ENCODE measurements at places on chromosomes 7 and 10.

DNA sequence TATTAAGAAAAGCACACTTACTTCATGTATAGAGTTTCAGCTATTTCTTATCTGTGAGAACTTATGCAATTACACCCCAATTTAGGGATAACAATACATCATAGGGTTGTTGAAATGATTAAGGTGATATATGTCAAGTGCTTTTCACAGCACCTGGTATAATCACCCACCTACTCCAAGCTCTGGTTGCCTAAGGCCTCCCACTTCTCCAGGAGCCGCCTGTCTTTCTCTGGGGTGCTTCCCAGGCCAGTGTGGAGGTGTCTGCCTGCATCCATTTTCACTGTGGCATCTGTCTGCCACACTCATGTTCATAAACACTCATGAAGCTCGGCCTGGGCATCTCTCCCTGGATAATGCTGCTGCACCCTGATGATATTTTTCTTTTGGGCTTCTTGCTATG lies 250.3 kb downstream of the STK31 start:
- no peak for DNase-seq

- no peak for DNase-seq
Observed at GRCh38 chr7:26590709-26591108, 273.7 kb downstream of the SKAP2 start.

- peak; percentile 52 for DNase-seq
Observed at GRCh38 chr7:140214075-140214684, 37.4 kb upstream of the KDM7A start.

DNA sequence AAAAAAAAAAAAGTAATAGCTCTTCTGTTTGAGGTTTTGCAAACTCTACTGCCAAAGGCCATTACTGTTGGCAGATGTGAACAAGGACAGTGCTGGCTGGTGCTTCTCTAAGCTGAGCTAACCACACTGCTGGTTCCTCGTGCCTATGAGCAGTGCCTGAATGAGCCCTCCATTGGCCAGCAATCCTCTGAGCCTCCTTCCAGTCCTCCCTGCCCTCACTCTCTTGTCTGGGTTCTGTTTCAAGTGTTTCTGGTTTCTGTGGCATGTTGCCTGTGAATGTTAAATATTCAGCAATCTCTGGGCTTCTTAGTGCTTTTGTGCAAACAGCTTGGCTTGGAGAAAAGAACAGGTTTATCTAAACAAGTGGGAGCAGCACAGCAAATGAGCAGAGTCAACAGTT lies 161.3 kb upstream of the AUTS2 start:
- DNase-seq: peak; percentile 28

- no peak for DNase-seq
Observed at GRCh38 chr7:78074713-78075112, 276.1 kb downstream of the PHTF2 start.

- DNase-seq: peak; percentile 74
Observed at GRCh38 chr7:116305485-116306408, 95.4 kb downstream of the TES start.

GRCh38 chr7:20624666-20625385 lies 9.4 kb downstream of the ABCB5 start:
- no peak for DNase-seq

DNA sequence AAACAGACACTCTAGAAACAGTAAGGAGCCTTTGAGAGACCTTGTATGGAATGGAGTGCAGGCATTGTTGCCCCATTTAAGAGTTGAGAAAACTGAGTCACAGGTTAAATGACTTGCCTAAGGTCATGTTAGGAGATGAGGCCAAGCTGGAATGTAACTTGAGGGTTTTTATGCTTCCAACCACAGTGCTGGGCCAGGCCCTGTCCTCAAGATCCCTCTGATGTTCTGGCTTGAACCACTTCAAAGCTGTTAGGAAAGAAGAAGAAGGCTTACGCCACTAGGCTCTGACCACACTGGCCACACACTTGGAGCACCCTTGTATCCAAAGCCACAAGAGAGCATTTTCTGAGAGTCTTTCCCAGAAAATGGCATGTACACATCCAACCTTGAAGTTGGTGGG lies 42.7 kb downstream of the PLAU start:
- peak; percentile 91 for DNase-seq

- peak; percentile 45 for DNase-seq
Observed at GRCh38 chr7:92835851-92836488, 403 bp downstream of the CDK6 start.

DNA sequence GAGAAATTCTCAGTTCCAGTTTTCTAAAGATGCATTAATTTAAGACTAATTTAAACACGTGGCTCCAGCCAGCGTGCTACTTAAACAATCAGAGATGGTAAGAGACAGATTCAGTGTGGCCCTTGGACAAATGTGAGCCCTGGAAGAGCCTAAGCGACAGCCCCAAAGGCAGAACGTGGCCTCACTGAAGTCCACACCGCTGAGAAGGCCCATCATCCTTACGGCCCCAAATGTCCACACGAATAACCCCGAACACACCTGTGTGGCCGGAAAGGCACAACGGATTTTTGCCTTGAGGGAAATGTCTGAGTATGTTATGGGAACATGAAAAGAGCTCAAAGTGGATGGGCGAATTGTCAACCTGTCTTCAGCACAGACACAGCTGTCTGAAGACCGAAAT lies 3.2 kb downstream of the COX19 start:
- DNase-seq: no peak

DNA sequence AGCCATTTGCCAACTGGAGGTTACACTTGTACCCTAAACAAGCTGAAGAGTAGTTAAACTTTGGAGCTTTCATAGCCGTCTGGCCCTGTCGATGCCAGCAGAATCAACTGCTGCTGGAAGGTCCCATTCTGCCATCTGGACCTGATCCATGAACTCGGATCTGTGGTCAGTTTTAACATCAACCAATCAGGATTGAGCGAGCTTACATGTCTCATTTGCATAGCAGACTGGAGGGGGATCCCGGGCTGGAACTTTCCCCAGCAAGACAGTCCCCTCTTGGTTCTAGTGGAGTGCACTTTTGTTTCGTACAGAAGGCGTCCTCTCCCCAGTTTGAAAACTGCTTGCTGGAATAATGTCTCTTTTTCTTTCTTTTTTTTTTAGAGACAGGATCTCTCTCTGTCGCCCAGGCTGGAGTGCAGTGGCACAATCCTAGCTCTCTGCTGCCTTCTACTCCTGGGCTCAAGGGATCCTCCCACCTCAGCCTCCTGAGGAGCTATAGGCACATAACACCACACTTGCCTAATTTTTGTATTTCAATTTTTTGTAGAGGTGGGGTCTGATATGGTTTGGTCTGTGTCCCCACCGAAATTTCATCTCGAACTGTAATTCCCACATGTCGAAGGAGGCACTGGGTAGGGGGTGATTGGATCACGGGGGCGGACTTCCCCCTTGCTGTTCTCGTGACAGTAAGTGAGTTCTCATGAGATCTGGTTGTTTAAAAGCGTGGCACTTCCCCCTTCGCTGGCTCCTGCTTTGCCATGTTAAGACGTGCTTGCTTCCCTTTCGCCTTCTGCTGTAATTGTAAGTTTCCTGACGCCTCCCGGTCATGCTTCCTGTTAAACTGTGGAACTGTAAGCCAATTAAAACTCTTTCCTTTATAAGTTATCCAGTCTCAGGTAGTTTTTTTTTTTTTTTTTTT lies 42.8 kb upstream of the SEPHS1 start:
- no peak for DNase-seq

GRCh38 chr7:49771427-49772176 lies 1.8 kb upstream of the VWC2 start:
- no peak for DNase-seq

GRCh38 chr10:80201608-80202141 lies 3.7 kb downstream of the ANXA11 start:
- no peak for DNase-seq

GRCh38 chr7:22996470-22996869 lies 17.5 kb downstream of the HYCC1 start:
- no peak for DNase-seq

GRCh38 chr7:25117226-25118047 lies 7.6 kb downstream of the CYCS start:
- DNase-seq: no peak

GRCh38 chr10:5165738-5166137 lies 19.2 kb downstream of the AKR1C8 start:
- DNase-seq: peak; percentile 0

GRCh38 chr7:118325450-118325808 lies 100.9 kb downstream of the ANKRD7 start:
- no peak for DNase-seq

DNA sequence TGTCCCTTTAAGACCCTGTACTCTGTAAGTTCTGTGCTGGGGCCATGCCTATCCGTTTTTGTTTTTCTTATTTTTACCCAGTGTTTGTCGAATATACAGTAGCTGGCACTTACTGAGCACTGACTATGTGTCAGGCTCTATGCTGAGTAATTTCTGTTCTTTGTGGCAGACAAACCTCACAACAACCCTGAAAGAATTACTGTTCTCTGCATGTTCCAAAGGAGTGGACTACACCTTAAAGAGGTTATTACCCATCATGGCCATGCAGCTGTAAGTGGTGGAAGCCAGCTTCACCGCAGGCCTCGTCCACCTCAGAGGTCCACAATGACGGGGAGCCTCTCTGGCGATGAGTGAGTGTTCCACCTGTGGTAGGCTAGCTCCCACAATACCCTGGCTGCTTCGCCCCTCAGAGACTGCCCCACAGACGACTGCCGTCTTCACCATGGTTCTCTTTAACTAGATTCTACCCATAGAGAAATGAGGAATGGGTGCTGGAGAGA lies 30.1 kb upstream of the RBM20 start:
- no peak for DNase-seq

- no peak for DNase-seq
Observed at GRCh38 chr7:112537822-112538387, 57.1 kb downstream of the LSMEM1 start.

- peak; percentile 83 for DNase-seq
Observed at GRCh38 chr7:28732071-28732869, 225.9 kb downstream of the TRIL start.

DNA sequence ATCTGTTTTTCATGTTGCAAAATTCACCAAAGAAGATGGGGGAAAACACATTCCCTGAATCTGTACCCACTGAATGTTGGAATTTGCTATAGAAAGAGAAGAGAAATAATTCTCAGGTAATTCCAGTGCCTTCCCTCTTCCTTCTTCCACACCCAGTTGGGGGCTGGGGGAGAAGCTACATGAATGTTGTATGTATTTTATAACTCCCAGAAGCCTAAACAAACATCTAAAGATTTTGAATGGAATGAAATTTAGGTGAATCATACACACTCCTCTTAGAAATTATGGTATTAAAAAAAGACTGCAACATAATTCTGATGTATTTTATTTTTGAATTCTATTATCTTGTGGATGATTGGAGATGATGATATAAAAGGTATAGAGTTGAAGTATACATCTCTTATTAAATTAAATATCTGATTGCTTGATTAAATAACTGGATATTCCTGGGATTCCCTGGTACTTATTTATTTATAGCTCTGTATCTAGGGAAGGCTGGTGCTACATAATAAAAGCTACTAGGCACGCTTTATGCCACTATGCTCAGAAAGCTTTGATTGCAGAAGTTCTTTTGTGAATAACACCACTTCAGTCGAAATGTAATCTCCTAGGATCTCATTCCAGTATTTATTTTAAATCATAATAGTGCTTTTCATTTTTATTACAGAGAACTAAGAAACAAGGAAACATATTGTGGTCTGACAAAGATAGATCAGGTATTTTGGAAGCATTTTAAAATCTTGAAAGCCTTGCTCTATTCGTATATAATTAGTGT lies 98.5 kb downstream of the MCU start:
- no peak for DNase-seq

- DNase-seq: no peak
Observed at GRCh38 chr7:140039896-140040295, 22.9 kb downstream of the PARP12 start.

DNA sequence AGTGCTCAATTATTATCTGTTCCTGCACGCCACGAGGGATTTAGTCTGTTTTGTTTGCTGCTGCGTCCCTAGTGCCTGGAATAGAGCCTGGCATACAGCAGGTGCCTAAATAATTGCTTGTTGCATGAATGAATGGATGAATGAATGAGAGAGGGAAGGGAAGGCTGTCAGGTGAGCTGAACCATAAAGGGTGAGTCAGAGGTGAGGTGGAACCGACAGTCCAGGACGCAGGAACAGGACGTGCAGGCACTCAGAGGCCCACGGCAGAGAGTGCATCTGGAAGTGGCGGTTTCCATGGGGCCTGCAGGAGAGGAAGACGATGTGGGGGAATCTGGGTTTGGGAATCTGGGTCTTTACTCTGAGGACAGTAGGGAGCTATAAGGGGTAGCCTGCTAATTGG lies 17.7 kb upstream of the PPIF start:
- no peak for DNase-seq

GRCh38 chr10:93268021-93268420 lies 194.3 kb downstream of the CYP26A1 start:
- DNase-seq: no peak

DNA sequence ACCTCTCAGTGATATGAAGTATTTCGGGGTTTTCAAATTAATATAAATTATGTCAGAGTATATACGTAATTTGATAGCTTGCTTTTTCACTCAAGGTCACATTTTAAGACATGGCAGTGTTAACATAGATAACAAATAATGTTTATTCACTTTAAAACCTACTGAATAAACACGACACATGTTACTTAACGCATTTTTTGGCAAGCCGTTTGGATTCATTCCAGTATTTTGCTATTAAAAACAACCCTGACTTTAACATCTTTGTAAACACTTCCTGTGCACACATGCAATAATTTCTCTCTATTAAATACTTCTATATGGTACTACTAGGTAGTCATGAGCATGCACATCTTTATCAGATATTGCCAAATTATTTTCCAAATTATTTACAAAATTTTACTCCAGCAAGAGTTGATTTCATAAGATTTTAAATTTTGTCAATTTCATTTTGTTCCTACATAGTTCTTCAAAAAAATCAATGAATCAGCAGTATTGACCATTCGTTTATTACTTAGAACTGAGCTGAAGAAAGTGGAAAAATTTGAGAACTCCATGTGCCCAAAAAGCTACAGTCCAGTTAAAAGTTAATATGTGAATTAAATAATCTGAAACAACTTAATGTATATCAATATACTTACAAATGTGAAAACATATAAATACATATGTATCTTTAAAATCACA lies 26.8 kb upstream of the THSD7A start:
- no peak for DNase-seq

- no peak for DNase-seq
Observed at GRCh38 chr7:115113776-115114175, 191.9 kb downstream of the MDFIC start.

GRCh38 chr10:33716501-33717267 lies 382.2 kb upstream of the NRP1 start:
- DNase-seq: no peak

GRCh38 chr10:119303886-119304285 lies 96.5 kb downstream of the GRK5 start:
- DNase-seq: no peak

All from astrocyte of the spinal cord (primary cell).